ENCODE measurements at places on chromosomes 7 and 10.

DNA sequence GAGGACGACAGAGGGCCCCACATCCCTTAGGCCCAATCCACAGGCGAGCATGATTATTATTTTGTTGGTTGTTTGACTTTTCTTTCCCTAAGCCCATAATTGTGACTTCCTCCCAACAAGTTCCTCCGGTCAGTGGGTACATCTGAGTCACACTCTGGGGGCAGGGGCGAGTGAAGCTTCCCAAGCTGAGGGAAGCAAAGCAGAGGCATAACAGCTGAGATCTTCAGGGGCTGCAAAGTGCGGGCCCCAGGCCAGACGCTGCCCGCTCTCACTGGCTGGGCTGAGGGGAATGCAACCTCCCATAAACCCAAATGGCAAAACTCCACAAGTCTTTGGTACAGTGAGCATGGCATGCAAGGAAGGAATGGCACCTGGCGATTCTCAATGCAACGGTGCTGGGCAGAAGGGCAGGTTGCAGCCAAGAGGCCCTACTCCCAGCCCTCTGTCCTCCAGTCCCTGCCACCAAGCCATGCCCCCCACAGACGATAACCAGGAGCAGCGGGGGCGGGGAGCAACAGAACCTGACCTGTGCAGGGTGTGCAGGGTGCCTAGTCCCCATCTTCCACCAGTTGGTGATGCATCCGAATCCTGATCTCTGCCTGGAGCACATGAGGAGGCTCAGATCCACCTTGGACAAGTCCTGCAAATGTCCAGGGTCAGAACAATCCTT, 25.3 kb downstream of the TNS3 start:
- no peak for DNase-seq

DNA sequence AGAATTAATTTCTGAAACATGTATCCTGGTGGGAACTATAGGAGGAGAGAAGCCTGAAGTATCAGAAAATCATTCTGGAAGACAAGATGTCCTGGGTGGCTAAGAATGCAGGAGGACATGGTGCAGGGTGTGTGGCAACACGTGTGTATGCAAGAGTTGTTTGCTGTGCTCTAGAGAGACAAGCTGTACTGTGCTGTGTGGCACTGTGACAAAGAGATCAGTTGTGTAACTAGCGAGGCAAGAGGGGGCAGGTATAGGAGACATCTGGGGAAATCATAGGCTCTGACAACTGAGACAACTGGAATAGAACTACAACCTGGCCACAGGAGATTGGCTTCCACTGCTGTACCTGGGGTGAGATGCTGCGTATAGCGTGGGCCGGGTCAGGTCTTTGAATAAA, 9.3 kb downstream of the ITGA8 start:
- DNase-seq, result no peak

DNA sequence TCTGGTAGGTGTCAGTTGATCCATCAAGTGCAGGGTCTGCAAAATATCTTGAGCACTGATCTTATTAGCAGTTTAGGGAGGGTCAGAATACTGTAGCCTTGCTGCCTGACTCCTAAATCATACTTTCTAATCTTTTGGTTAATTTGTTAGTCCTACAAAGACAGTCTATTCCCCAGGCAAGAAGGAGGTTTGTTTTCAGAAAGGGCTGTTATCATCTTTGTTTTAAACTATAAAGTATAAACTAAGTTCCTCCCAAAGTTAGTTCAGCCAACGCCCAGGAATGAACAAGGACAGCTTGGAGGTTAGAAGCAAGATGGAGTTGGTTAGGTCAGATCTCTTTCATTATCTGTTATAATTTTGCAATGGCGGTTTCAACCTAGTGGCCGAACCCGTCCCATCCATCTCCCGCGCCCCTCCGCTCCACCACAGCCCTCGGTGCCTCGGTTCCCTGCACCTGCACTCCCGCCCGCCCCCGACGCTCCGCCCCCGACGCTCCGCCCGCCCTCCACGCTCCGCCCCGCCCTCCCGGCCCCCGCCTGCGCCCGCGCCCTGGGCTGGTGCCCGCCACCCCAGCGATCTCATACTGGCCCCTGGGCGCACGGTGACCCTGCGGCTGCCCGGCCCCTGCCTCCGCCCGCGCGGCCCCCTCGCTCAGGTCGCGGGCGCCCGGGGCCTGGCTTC, at the start of gene ADCK2:
Gene ADCK2, plus strand, starts transcription at position 564 of the 681 bp plus-strand sequence. CDS start 386 bp downstream, outside the sequence.
- DNase-seq, result no peak

DNA sequence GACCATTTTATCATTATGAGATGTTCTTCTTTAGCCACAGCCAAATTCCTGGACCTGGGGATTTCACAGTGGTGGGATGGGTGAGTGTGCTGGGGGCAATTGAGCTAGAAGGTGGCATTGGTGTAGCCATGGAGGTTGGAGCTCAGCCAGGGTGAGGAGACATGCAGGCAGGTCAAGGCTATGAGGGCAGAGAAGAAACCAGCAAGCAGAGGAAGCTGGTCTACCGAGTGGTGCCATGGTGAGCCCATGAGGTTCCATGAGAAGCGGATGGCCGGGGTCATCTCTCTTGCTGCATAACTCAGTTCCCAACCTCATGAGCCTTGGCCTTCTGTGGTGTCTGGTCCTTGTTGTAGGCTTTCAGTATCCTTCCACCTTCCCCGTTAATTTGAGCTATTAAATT, 91.4 kb downstream of the CARD11 start:
- DNase-seq, result no peak

DNA sequence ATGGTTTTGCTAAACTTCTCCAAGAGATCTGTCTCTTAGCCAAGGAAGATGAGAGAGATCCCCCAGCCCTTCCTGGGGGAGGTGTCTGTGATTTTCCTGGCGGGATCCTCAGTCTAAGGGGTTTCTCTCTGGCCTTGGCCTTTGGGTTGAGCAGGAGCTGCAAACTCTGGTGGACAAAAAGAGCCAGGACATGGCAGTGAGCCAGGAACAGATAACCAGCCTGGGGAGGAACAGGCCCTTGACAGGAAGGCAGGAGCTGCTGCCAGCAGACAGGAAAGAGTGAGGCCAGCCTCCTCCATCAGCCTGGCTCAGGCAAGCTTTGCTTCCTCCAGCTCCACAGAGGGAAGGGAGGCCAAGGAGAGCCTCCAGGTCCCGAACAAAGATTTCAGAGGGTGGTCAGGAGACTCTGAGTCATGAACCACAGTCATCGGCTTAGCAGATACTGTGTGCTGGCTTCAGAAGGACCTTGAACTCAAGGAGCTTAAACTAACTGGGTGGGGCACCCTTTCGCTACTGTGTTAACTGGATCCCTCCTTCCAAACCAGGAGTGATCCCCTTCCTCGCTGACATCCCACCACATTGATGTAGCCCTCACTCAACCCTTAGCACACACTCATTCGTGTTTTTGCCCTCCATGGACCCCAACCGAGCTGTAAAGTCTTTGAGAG, 34.7 kb downstream of the DDIT4 start:
- DNase-seq, result peak; percentile 81

- DNase-seq, result no peak
Measured at GRCh38 chr7:6193709-6194108, 78.7 kb downstream of the CYTH3 start.

- DNase-seq, result no peak
Measured at GRCh38 chr7:44274623-44274975, 50.8 kb downstream of the CAMK2B start.

GRCh38 chr10:5467207-5467535, 32.2 kb downstream of the CALML5 start:
- no peak for DNase-seq

GRCh38 chr7:54622696-54623309, 80.6 kb downstream of the VSTM2A start:
- DNase-seq, result no peak

GRCh38 chr7:120307991-120308545, 35.1 kb downstream of the KCND2 start:
- DNase-seq, result no peak

- DNase-seq, result peak; percentile 44
Measured at GRCh38 chr10:60942788-60943315, 1.1 kb downstream of the RHOBTB1 start.
